ENCODE measurements at places on chromosomes 3 and 15. TPM values are rescaled to one million over a fixed set of nuclear protein-coding genes. Genes with fewer than 3 reads are reported as not detected.

GRCh38 chr3:38519651-38520050 lies 23.5 kb downstream of the EXOG start:
- DNase-seq: no peak

The LYZL4 gene
- total RNA-seq: not detected

The ZNF280D gene
- 23.1 TPM for total RNA-seq

DNA sequence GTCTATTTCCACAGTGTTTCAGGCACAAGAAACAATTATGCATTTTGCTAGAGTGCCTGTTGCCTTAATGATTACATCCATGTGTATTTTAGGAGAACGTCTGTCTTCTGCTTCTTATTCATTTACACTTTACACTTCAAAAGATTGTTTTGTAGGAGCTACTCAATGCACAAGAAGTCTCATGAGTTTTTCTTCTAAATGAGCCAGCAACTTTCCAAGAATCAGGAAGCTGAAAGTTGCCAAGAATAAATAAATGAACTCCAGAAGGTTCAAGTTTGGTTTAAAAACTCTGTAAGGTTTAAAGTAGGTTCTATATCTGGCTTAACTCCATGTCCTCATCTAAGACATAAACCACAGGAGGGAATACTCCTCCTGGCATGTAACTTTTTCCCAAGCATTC lies 103.8 kb upstream of the ADPGK start:
- no peak for DNase-seq

DNA sequence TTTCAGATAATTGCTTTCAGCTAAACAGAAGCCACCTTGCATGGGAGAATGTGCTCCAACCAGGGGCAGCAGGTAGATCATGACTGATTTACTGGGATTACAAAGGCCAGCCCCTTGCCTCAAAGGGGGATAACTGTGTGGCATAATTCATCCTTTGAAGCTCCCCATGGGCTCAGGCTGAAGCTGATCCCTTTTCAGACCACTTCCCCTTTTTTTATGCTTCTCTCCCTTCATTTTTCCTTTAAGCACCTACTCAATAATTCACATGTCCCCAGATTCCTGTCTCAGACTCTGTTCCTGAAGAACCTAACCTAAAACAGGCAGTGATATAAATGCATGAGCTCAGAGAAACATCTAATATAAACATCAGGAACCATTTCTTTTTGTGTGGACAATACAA lies 8.2 kb upstream of the MYRIP start:
- DNase-seq: no peak

- DNase-seq: no peak
Measured at GRCh38 chr15:42727750-42728381, 9.1 kb downstream of the CDAN1 start.

DNA sequence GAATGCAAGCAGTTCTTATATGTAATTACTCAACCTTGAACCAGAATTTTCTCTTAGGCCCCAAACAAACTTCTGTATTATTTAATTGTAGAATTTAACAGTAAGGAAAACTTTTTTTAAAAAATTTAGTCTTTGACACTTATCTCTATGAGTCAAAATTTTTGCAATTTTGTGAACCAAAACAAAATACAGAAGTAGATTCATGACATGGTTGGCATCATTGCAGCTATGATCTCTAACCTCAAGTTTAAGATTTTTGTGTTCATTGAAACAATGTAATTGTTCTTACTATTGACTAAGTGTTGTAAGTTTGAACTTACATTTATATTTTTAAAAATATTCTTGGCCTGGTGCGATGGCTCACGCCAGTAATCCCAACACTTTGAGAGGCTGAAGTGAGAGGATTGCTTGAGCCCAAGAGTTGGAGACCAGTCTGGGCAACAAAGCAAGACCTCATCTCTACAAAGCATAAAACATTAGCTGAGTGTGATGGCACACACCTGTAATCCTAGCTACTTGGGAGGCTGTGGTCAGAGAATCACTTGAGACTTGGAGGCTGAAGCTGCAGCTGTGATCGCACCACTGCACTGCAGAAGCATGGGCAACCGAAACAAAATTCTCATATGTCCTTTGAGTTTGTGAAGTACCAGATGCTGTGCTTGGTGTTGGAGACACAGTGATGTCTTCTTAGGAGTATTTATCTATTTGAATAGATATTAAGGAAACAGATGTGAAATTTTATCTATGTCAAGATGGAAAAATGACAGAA lies 39.7 kb downstream of the STT3B start:
- no peak for DNase-seq

- DNase-seq: no peak
Measured at GRCh38 chr15:63892794-63893441, 59.2 kb upstream of the HERC1 start.

All from psoas muscle (tissue), 8 donors.